Activated CD8-positive, alpha-beta memory T cell treated with anti-CD3 and anti-CD28 coated beads for 1 hour (primary cell): ENCODE measurements at places on chromosomes 16 and 17.

DNA sequence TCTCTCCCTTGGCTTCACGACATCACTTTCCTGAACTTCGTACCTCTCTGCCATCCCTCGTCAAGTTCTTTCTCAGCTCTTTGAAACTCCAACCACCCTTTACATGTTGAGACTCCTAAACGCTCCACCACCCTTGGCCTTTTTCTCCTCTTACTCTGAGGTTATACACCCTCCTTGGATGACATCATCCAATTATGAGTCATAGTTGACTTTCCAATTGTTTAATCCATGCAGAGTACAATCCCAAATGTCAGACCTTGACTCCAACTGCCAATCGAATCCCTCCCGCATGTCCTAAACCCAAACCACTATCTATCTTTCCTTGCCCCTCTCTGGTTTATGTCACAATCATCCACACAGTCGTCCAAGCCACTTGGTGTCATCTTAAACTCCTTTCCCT, 18.4 kb upstream of the C16orf82 start:
- DNase-seq, result no peak

- no peak for DNase-seq
These were observed 854 bp downstream of the MFSD6L start for GRCh38 chr17:8798176-8798845.

DNA sequence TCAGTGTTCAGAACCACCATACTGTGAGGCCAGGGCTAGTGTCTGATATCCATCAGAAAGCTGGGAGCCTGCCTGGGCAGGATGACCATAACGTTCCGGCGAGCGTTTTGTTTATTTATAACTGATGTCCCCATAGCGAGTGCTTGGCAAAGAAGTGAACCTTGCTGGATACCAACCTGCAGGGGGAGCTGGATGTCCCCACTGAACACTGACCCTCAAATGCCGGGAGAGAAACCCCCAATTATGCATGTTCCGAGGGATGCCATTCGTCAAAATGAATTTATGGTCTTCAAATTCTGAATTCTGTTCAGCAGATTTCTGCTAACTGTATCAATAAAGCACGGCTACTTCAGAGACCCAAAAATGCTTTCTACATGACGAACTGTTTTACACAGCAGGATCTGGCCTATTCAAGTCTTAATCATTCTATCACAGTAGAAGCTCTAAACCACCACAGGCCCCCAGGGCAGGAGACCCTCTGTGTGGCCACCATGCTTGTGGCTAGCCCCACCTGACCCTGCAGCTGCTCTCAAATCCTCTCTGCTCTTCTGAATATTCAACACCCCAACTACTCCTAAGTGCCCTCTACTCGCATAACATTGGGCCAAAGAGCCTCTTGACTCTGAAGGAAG, 15.2 kb downstream of the MED24 start:
- no peak for DNase-seq

DNA sequence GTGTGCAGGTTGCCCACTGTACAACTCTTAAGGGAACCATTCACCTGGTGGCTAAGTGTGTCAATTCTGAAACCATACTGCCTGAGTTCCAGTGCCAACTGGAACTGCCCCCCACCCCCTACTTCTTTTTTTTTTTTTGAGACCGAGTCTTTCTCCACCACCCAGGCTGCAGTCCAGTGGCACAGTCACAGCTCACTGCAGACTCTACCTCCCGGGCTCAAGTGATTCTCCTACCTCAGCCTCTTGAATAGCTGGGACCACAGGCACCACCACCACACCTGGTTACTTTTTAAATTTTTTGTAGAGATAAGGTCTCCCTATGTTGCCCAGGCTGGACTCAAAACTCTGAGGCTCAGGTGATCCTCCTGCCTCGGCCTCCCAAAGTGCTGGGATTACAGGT, 40.4 kb upstream of the DHX8 start:
- DNase-seq, result no peak

- no peak for DNase-seq
These were observed 35.4 kb downstream of the NXPH3 start for GRCh38 chr17:49610883-49611584.

- no peak for DNase-seq
These were observed 852 bp downstream of the ZNF469 start for GRCh38 chr16:88383401-88384221.

DNA sequence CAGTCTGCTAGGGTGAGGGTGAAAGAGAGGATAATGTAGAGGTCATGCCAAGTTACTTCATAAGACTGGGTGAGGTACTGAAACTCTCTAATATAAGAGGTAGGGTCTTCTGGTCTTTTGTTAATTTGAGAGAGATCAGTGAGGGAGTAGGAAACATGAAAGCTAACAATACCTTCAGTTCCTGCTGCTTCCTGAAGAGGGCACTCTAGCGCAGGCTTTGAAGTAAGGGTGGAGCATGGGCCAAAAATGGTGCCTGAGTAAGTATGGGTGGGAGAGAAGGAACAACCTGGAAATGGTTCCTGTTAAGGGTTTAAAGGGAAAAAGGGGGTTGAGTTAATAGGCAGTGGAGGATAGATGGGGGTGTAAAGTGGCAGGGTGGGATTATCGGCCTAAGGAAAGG, 2449.5 kb downstream of the TP53TG3F start:
- no peak for DNase-seq

GRCh38 chr16:11634312-11634711, 33.9 kb upstream of the SNN start:
- DNase-seq, result no peak

- DNase-seq, result no peak
These were observed 4.6 kb downstream of the ANKRD13B start for GRCh38 chr17:29597361-29598172.

DNA sequence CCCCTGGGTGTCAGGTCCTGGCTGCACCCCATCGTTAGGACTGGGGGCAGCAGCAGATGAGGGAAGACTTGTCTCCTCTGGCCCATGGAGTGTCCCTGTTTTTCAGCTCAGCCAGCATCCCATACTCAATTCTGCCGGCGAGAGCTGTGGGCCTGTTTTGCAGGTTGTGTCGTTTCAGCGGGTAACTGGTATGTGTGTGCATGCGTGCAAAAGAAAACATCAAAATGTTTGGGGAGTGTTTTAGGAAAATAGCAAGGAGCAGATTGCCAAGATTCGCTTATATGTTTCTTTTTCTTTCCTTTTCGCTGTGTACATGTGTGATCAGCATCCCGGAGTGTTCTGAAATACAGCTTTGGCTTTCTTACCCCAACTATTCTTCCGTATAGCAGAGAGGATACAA, 34.7 kb downstream of the MSI2 start:
- DNase-seq, result no peak

- DNase-seq, result no peak
These were observed 181.5 kb upstream of the GSE1 start for GRCh38 chr16:85431431-85432124.

GRCh38 chr16:82580298-82580890, 46.4 kb upstream of the CDH13 start:
- DNase-seq, result no peak

DNA sequence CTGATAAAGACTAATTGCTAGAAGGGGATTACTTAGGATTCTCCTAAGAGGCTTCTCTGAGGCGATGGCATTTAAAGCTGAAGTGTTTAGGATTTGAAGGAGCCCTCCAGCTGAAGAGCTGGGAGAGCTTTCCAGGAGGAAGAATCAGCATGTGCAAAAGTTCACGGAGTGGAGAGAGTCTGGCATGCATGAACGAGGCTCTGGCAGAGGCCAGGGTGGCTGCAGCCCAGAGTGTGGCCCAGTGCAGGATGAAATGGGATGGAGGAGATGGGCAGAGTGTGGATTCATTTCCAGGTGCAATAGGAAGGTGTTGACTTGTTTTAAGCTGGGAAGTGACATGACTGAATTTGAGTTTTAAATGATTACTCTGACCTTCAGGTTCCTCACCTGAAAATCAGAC, 249.0 kb upstream of the CCL2 start:
- no peak for DNase-seq

GRCh38 chr16:72404299-72404698, 232.3 kb upstream of the PMFBP1 start:
- no peak for DNase-seq

- no peak for DNase-seq
These were observed 3.3 kb upstream of the HBZ start for GRCh38 chr16:149024-149660.

DNA sequence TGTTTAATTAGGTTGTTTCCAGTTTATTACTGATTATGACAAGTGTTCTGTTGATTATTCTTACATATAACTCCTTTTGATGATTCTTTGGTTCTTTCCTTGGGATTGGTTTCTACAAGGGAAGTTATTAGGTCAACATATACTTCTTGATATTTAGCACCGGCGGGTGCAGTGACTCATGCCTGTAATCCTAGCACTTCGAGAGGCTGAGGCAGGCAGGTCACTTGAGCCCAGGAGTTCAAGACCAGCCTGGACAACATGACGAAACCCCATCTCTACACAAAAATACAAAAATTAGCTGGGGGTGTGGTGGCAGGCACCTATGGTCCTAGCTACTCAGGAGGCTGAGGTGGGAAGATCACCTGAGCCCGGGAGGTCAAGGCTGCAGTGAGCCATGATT, 120.2 kb upstream of the HAS3 start:
- no peak for DNase-seq
